ENCODE measurements at places on chromosomes 5 and 9.

GRCh38 chr9:106862821-106863720, at the start of gene ZNF462:
ZNF462 (plus strand) TSS chr9:106863166; CDS start chr9:106923384, 60,218 bp downstream.
- DNase-seq: no peak

DNA sequence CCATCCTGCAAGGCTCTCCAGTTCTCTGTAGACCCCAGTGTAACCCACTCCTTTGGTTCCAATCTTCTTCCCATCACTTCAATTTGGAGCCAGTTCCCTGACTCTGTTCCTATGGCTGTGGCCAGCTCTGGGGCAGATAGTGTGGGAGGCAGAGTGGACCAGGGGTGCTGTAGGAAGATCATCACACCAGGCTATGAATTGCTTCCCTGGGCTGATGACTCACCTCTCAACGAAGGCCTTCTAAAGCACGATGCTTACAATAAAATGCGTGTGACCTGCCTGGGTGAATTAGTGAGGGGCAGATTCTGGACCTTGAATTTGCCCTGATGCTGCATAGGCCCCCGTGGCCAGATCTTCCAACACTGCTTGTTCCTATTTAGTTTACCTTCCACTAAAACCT, 289.7 kb downstream of the FBXL7 start:
- DNase-seq: no peak

- no peak for DNase-seq
Observed at GRCh38 chr9:134069480-134070399, 1.9 kb upstream of the BRD3 start.

DNA sequence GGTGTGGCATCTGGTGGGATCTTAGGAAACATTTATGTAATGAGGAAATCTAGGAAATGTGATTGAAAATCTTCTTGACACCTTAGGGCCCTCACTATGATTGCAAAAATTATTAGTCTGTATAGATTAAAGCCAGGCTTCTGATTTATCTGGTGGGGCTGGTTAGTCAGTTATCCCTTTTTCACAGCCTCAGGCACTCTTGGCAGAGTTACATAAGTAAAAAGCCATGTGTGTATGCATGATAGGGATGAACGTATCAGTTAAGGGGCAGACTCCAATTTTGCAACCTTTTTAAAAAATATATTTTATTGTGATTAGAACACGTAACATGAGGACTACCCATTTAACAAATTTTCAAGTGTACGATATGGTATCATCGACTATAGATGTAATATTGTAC, 30.6 kb upstream of the RAB14 start:
- no peak for DNase-seq
